Suprapubic skin (tissue), 4 donors: ENCODE measurements at places on chromosomes 7 and 10. TPM values are rescaled to one million over a fixed set of nuclear protein-coding genes. Genes with fewer than 3 reads are reported as not detected.

DNA sequence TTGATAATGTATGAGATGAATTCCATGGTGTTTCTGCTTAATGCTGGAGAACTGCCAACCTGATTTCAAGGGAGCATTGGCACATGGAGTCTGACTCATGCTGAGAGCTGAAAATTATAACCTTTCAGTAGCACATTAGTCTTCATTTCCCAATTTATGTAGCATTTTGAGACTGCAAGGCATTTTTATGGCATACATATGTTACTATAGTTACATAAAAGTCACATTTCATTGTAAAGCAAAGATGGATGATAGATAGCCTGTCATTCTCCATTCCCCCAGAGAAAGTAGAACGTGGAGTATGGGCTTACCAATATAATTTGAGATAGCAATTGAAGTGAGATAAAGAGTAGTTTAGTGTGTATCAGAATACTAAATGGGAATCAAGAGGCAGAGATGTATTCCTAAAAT lies 103.1 kb downstream of the SLC16A9 start:
- DNase-seq: no peak

Gene MMD2
- not detected for total RNA-seq

- no peak for DNase-seq
Measured at GRCh38 chr10:76302481-76302880, 871.1 kb downstream of the LRMDA start.

DNA sequence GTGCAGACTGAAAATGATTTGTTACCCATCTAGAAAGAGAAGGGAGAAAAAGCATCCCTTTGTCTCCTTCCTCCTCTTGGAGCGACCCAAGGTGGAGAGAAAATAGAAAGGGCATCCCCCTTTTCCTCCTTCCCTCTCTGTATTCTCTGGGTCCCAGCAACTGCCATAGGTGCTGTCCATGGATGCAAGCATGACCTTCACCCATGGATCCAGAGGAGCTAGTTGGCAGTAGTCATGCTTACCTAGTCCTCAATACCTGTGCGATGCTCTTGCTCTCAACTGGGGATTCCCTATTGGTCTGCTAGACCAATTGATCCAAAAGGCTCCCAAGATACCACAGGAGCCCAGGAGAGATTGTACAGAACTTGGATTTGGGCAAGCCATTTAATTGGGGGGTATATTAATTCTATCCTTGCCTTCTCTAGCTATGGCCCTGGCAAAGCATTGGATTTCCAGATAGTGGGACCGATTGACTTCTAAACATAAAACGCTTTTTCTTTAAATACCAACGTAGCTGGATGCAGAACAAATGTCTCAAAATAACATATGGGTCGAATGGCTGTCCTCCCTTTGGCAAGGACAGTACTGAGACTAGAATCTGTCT lies 547.8 kb upstream of the IGFBP3 start:
- DNase-seq: no peak

Gene KLF14
- total RNA-seq: not detected

DNA sequence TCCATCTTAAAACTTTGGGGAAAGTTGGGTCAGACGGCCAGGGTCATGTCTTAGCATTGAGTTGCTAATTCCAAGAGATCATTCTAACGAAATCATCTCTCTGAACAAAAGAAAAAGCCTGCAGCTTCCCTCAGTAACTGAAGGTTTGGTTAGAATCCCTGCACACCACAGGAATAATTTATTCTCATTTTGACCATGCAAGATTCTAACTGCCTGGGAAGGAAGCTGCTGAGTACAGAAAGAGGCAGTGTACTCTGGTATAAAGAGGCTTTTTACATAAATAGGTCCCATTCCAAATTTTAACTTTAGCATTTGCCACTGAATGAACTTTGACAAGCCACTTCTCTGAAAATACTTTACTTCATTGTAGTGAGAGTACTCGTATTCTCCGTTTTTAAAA lies 76.9 kb upstream of the RSBN1L start:
- DNase-seq: no peak

Gene CPA4
- total RNA-seq: 83.3 TPM

Gene AASS
- 7.9 TPM for total RNA-seq

DNA sequence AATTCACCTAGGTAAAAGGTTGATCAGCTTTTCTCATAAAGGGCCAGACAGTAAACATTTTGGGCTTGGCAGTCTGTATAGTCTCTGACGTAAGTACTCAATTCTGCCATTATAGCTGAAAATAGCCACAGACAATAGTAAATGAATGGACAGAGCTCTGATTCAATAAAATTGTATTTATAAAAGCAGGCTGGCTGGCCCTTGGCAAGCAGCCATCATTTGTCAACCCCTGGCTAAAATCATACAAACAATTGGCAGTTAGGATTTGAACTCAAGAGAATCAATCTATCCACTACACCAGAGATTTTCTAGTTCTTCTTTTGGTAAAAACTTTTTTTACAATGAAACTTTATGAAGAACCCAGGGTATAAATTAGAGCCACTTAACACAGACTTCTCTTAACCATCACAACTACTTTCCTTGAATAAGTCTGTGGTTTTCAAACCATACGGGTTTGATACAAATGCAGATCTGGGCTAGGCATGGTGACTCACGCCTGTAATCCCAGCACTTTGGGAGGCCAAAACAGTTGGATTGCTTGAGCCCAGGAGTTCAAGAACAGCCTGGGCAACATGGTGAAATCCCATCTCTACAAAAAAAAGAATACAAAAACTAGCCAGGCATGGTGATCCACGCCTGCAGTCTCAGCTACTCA lies 124.5 kb downstream of the SLC16A9 start:
- no peak for DNase-seq

Gene ATOH7
- not detected for total RNA-seq

DNA sequence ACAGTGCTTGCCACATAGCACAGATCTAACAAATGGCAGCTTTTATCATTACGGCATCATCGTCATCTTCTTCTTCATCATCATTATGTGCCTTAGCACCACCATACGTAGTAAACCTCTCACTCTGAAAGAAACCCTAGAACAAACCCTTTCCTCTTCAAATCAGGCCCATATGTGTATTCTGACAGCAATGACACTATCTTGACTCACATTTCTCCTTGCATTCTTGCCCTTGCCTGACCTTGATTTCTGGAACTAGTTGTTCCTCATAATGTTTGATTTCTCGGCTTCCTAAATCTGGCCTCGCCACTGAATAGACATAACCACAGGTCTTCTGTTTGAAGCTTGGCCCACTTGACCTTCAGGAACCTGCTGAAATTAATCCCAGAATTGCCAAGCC lies 115.3 kb downstream of the DGKI start:
- DNase-seq: no peak

Gene OR2A12
- total RNA-seq: not detected

DNA sequence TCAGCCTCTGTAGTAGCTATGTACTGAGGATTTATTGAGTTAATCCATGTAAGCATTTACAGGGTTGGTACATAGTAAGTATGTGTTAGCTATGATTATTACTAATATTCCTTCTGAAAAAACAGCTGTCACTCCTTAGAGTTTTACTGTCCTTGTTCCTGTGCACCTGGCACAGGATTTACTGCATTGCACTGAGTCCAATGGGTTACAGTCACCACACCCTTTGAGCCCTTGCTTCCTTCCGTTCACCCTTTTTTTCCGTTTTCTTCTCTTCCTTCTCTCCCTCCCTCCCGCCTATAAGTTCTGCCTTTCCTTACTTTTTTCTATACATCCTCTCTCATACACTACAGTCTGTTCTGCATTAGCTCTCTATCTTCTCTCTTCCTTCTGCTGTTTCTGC lies 12.5 kb upstream of the CDK6 start:
- DNase-seq: no peak

Gene KRIT1
- total RNA-seq: 102 TPM

Gene CCDC172
- not detected for total RNA-seq

GRCh38 chr10:246431-246830 lies 111.2 kb downstream of the ZMYND11 start:
- DNase-seq: no peak

GRCh38 chr7:14309432-14309831 lies 320.0 kb upstream of the ETV1 start:
- no peak for DNase-seq

DNA sequence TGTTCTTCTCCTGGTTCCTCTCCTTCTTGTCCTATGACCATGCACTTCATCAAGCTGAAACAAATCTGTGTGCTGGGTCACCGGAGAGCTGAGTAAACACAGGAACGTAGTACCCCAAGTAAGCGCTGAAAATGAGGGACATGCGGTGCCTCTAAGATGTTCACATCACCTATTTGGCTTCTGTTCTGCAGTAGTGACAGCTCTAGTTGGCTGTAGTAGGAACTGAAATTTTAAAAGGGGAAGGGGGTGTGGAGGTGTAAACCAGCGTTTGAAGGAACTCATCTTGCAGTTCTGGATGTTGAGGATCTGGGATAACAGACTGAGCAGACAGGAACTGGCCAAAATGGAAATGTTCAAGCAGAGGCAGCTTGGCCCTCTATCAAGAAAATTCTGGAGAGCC lies 85.2 kb downstream of the WNT2 start:
- DNase-seq: no peak

DNA sequence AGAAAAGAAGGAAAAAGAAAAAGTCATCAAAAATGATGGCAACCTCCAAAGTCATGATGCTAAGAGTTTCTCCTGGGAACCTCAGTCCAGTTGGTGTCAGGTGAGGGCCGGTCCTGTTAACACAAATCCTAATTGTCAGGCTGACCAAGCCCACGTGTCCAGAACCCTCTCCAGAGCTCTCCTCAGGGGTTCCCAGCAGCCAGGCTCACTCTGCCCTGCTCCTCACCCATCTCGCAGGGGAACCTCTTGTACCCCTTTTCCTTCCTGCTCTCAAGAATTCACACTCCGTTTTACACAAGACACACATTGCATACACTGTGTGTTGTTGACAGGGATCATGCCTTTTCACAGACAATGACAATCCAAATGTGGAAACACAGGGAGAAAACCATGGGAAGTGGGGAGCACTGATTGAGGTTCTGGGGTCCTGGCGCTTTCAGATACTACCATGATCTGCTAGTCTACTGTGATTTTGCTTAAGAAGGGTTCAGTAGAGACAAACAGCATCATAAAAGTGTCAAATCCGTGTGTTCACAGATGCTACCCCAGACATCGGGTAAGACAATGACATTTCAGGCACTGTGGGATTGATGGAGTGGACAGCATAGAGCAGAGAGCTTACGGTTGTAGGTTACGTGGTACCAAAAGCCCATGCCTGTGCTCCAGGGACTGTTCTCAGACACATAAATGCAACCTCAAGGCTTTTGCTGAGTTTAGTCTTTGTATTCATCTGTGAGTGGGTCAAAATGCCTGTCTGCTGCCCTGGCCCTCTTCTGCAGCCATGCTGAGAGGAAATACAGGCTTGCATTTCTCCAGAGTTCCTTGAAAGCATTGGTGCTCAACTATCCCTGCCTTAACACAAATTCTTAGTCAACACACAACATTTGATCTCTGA lies 16.0 kb downstream of the IL2RA start:
- DNase-seq: no peak

DNA sequence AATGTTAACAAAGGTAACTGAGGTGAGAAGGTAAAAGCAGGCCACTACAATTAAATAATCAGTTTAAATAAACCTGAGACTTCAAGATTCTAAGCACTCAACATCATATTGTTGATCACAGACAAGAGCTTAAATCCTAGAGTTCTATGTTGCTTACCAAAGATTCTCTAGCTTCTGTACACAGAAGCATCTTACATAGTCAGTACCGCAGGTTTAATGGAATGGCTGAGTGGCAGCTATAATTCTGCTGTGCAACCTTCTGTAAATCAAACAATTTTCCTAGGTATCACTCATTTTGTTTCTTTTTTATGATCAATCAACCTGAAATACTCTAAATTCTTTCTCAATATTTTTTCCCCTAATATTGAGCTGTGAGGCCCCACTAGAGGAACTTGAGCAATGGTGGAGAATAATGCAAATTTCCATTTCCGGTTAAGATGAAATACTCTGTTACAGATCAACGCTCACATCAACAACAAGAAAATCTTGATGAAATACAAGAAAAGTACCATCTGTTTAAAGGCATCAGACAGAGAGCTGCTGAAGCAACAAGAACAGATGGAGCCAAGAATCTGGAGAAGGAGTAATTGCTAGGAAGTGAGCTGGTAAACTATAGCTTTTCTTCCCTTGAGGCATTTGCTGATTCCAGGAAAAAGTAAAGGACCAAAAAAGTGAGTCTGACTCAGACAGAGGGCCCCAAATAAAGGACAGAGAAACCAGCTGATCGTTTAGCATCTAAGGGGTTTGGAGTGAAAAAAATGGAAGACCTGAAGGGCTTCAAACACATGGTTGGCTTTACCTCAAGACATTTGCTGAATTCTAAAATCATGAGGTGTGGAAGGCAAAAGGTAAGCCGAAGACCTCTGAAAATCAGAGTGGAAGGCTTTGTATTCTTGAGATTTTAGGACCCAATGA lies 22.6 kb downstream of the PNPLA8 start:
- DNase-seq: no peak
